Right cardiac atrium (tissue), 5 donors: ENCODE measurements at places on chromosomes 6 and 20.

DNA sequence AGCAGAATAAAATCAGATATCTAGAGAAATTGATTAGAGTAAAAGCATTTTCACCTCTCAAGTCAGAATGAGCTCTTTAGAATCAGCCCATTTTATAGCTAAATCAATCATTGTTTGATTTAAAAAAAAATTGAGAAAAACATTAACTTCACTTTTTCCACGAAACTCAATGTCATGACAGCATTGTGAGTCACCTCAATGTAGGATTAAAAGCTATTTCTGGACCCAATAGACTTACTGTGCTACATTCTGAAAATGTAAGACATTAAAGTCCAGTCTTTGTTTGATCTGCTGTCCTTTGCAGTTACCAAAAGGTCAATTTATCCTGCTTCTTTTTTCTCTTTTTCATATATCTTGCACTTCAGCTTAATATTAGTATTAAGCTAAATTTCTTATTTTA lies 519.4 kb upstream of the ZNF337 start:
- DNase-seq: no peak

- peak; percentile 73 for DNase-seq
Observed at GRCh38 chr6:113855500-113856374, 1.4 kb upstream of the MARCKS start.

DNA sequence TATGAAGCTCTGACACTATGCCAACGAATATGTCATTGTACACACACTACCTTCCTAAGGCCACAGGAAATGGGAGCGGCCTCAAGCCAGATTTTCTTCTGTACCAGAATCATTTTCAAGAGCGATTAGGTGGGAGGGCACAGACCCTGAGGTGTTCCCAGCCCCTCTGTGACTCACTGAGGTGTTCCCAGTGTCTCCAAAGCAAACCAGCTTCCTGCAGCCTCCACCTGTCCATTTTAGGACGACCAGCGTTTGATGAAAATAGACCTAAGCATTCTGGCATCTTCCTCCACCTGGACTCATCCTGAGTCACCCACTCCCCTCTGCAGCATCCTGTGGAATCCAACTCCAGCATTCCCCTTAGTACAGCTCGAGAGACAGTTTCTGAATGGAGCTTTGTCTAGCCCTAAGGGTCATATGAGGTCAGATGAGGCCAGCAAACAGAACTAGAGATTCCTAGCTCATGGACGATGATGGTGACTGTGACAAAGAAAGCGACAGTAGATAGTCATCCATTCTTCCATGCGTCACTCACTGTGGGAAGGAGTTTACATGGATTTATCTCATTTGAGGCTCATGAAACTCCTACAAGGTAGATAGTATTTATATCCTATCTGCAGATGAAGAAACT lies 203.4 kb downstream of the PTPRT start:
- no peak for DNase-seq

DNA sequence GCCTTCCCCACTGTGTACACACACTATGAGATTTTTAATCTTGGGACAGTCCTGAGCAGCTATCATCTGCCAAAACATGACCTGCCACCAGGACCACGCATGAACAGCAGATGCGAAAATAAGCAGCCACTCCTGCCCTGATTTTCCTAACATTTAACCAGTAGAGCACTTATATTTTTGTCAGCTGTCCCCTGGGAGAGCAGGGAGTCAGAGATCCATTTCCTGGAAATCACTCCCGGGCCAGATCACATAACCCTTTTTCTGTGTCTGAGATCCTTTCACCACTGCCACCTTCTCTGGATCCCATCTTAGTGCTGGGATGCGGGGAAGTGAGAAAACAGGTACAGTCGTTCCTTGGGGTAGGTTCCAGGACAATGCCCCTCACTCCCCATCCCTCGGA lies 5.7 kb downstream of the SDCBP2 start:
- no peak for DNase-seq

GRCh38 chr6:18391023-18391422 lies 3.9 kb downstream of the RNF144B start:
- no peak for DNase-seq

DNA sequence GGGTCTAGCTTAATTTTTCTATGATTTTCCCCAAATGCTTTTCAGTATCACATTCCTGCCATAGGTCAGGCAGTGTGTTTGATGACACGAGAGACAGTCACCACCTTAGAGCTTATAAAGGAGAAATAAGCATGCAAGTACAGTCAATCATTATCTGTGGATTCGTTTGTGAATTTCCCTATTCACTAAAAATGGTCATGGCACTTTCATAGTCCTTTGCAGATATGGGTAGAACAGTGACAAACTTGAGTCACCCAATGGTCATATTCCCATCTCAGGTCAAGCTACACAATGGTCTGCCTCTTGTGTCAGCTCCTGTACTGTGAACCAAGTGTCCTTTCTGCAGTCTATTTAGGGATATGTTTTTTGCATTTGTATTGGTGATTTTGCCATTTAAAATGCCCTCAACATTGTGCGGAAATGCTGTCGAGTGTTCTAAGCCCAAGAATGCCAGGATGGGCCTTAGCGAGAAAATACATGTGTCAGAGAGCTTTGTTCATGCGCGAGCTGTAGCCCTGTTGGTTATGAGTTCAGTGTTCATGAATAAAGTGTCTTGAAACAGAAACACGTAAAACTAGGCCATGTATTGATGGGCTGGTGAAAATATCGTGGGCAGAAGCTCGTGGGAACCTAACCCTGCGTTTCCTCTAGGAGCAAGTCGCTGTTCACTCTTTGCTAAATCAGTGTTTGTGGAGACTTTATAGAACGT lies 19.8 kb downstream of the SUMO4 start:
- DNase-seq: no peak

GRCh38 chr6:117985916-117986315 lies 78.9 kb downstream of the SLC35F1 start:
- DNase-seq: no peak

GRCh38 chr20:41134362-41135186 lies 2.8 kb upstream of the PLCG1 start:
- no peak for DNase-seq

DNA sequence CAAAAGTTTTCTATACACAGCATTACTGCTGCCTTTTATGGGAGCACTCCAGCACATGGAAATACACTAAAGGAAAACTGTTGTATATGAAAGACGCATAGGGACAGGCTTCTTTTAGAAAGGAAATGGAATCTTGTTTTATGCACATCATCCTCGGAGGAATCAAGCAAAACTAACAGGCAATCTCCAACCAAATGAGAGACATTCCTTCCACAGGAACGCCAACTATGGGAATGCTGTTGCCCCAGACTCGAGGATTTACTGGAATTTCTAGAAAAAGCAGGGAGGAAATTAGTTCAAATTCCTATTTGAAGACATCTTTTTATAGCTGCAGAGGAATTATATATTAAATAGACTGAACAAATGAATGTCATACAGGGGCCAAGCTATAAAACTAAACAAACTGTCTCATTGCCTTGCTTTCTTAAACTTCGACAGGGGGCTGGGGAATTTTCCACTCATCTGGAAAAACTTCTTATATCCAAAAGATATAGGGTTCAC lies 52.2 kb downstream of the LYRM4 start:
- no peak for DNase-seq
